Left hindlimb (tissue), 1 donor: ENCODE measurements at places on chromosomes 5 and 9.

- no peak for DNase-seq
These were observed 192.1 kb upstream of the DMRT1 start for GRCh38 chr9:649128-650074.

GRCh38 chr5:145903867-145904266 is 31.1 kb upstream of the GRXCR2 start:
- DNase-seq: no peak

GRCh38 chr5:83473346-83474160 is 2.0 kb downstream of the VCAN start:
- DNase-seq: peak; percentile 99

DNA sequence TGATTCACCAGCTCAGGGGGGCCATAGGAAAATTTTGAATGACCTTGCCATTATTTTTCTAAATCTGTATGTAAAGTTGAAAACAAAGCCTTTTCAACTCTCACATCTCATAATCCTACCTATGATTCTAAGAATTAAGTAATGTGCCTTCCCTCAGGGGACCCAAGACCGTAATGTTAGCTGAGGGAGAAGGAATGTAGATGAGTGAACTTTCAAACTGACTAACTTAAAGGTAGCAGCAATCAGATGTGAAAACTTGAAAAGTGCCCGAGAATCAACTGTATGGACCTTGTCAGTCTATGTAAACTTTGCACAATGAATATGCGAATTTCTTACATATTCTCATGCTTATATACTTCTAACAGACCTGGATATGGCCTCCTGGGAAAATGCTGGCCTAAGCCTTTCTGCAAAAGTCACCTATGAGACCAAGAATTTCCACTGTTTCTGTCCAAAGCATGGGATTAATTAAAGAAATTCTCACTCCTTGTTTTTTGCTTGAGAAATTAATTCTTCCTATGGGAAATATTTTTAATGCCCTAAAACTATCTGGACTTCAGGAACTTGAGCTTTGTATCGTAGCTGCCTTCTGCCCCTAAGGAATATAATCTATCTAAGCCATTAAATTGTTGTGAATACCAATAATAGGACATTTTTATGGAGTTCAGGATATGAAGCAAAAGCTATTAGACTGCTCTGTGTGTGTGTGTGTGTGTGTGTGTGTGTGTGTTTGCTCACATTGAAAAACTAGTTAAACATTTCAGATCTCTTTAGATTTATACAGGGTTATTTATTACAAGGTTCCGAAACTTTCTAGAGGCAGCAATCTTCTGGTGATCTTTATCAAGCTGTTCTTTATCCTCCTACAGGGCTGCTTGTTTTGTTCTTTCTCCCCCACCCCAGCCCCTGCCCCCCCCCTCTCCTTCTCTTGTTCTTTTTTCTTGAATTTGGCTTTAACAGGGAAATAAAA is 169.1 kb upstream of the CLINT1 start:
- DNase-seq: no peak

GRCh38 chr5:139648205-139649081 is at the start of gene CXXC5:
TSS of gene CXXC5 (plus strand) at chr5:139648349. CDS start at chr5:139680524, 32,175 bp downstream.
- DNase-seq: peak; percentile 91

- DNase-seq: peak; percentile 31
These were observed 32.7 kb downstream of the LNPEP start for GRCh38 chr5:96968614-96969013.

DNA sequence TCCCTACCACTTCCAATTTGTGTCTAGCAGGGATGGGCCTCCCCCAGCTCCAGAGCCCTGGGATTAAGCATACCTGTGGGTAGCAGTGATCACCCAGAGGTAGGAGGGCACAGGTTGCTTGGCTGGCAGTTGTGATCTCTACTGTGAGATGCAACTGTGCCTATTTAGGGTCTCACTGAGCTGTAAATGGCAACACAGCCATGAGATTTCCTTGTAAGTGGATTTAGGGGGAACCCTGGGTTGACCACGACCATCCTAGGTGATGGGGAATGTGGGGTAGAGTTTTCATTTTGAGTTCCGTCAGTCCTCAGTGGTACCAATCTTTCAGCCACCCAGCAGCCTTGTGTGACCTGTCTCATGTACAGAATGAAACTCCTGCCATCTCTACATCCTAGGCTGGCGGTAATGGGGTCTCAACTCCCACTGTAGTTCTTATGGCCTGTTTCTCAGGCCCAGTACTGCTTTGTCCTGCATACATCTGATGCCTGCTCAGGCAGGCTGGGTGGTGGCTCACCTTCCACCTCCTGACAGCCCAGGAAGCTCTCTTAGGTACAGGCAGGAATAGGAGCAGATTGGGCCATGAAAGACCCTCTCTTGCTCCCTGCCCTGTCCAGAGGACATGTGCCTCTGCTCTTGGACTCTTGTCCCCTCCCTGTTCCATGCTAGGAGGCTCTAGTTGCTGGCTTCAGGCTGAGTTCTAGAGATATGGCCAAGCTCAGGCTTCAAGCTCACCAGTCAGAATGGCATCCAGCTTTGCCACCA is 8.1 kb downstream of the HNRNPAB start:
- no peak for DNase-seq

DNA sequence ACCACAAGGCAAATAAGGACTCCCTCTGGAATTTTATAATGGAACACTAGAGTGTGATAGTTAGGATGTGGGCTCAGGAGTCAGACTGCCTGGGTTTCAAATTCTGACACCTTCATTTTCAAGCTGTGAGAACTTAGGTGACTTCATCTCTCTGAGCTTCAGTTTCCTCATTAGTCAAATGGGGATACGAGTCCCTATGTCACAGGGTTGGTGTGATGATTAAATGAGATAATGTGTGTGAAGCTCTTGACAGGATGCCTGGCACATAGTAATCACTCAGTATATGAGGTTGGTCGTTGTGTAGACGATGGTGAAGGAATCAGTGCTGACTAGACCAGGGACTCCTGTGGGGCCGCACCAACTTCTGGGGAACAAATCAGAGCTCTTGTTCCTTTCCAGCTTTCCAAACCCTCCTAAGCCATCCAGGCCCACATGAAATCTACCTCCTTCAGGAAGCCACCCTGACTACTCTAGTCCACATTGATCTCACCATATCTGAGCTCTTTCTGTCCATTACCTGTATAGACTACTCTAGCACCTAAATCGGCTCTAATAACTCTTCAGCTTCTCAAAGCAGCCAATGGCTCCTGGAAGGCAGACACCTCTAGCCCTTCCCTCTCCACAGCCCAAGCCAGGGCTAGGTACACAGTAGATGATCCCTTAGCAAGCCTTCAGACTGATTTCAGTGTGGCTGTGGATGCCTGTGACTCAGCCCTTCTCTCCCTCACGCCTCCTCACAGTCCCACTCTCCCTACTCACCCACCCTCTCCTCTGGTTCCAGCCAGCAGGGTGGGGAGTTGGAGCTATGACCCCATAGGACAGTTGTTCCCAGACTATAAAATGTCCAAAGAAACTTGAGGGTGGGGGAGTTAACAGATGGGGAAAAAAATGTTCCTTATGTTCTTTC is 2.5 kb upstream of the TCF7 start:
- DNase-seq: no peak

GRCh38 chr9:136696502-136696901 is 9.2 kb upstream of the AGPAT2 start:
- DNase-seq: no peak

GRCh38 chr5:43367909-43368669 is 44.1 kb downstream of the CCL28 start:
- DNase-seq: no peak

DNA sequence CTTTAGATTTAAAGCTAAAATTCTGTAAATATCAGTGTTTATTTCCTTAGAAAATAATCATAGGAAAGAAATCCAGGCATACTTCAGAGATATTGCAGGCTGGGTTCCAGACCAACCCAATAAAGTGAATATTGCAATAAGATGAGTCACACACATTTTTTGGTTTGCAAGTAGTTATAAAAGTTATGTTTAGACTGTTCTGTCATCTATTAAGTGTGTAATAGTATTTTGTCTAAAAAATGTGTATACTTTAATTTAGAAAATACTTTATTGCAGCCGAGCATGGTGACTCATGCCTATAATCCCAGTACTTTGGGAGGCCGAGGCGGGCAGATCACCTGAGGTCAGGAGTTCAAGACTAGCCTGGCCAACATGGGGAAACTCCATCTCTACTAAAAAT is 6.9 kb upstream of the RIC1 start:
- no peak for DNase-seq
